ENCODE measurements at places on chromosomes 2 and 18. TPM values are rescaled to one million over a fixed set of nuclear protein-coding genes. Genes with fewer than 3 reads are reported as not detected.

The SERPINB5 gene
- total RNA-seq: not detected

The APCDD1 gene
- 5.4 TPM for total RNA-seq

The HNMT gene
- total RNA-seq: 15.3 TPM

The SYT4 gene
- total RNA-seq: not detected

The ARHGEF33 gene
- total RNA-seq: 0.30 TPM

The TEX51 gene
- total RNA-seq: not detected

The PLGLB1 gene
- 0.59 TPM for total RNA-seq

The GTF2A1L gene
- total RNA-seq: not detected

The FHOD3 gene
- total RNA-seq: 6.1 TPM

The LYPD6B gene
- 1.1 TPM for total RNA-seq

The CTNNA2 gene
- 4.3 TPM for total RNA-seq
